ENCODE measurements at places on chromosomes 7 and 10.

DNA sequence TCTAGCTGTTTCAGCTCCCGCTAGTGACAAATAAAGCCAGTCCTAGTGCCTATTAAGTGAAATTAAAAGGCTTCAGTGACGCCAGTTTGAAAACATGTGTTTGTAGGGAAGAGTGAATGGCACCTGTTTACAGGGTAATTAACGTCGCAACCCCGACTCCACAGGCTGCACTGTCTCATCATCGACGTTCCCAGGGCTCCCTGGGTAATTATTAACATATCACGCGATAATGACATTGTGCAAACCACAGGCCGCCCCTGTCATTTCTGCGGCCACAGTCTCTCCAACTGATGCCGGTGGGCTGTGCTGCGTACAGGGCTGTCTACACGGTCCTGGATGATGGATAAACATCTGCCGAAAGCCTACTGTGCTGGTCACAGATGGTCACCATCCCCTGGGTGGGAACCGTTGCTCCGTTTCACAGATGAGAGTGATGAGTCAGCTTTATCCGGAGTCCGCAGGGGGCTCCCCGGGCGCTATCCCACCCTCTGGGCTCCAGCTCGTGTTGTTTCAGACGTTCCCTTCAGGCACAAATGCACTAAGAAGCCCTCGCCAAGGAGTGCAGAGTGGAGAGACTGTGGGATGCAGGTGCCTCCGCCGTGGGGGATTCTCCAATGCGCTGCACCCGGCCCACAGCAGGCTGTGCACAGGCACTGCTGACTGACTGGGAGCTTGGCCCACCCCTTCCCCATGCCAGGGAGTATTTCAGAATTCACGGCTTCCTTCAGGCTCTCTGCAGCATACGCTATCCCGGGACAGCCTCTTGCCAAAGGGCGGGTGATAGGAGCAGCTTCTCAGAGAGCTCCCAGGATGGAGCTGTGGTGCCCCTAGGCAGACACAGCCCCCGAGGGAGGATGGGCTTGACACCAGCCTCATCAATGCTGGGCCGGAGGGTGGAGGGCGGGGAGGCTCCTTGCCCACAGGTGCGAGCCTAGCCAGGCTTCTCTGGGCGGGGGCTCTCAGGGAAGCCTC, 491.8 kb upstream of the FOXK1 start:
- no peak for DNase-seq

- no peak for DNase-seq
Measured at GRCh38 chr10:61378865-61379264, 74.3 kb downstream of the TMEM26 start.

GRCh38 chr7:57449904-57450303, at the start of gene ZNF716:
Gene ZNF716 (plus strand): TSS chr7:57450177. CDS start chr7:57450289, 112 bp downstream.
- no peak for DNase-seq

- no peak for DNase-seq
Measured at GRCh38 chr7:112185005-112185834, 21.0 kb downstream of the DOCK4 start.

- DNase-seq = no peak
Measured at GRCh38 chr7:30188811-30189210, 54.0 kb downstream of the MTURN start.

DNA sequence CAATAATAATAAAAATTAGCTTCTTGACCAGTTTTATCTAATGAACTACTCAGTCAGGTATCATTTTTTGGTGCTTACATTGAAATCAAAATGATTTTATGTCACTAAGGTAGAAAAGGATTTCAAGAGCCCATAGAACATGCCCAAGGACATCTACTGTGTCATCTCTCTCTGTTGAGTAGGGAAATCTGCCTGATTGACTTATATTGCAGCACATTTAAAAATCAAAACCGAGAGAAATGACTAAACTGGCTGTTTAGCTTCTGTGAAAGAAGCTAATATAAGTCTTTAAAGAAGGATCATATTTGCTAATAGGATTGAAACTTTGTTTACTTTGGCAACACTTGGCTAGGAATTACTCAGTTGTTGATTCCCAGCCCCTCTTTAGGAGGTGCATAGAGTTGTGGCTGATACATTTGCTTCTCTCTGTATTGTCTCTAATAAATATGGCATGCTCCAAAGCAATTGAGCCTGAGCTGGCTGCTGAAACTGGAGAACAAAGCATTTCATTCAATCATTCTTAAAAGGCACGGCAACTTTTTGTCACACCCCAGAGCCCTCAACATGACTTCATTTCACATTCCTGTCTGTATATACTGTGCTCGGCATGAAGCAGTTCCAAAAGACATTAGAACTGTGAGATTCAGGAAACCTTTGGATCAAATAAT, 1096.9 kb upstream of the POT1 start:
- peak; percentile 59 for DNase-seq

Data from HAP-1 (cell line).